ENCODE measurements at places on chromosomes 3 and 15. TPM values are rescaled to one million over a fixed set of nuclear protein-coding genes. Genes with fewer than 3 reads are reported as not detected.

Gene LSAMP
- not detected for total RNA-seq

Gene GOLGA8H
- 0.10 TPM for total RNA-seq

Gene GPR156
- total RNA-seq: 0.35 TPM

Gene ASB14
- not detected for total RNA-seq

Gene MGLL
- 54.9 TPM for total RNA-seq

Gene GOLGA8S
- 0.04 TPM for total RNA-seq

Measured in foreskin keratinocyte (primary cell).